ENCODE measurements at places on chromosomes 12 and 14.

DNA sequence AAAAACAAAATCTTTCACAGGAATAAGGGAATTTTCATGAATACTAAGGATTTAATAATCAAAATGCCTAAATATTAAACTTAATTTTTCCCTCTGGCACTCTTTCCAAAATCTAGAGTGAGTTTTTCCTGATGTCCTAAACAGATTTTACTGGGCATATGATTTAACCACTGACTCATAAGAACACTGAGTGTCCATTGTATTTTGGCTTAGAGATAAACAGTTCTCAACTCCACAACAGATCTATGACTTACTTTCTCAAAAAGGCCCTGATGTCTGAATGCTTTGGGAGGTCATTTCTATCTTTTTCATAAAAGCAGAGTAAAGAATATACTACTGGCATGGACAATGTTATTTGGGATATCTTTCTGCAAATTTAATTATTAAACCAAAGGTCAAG, 15.0 kb downstream of the TMBIM4 start:
- DNase-seq = no peak

DNA sequence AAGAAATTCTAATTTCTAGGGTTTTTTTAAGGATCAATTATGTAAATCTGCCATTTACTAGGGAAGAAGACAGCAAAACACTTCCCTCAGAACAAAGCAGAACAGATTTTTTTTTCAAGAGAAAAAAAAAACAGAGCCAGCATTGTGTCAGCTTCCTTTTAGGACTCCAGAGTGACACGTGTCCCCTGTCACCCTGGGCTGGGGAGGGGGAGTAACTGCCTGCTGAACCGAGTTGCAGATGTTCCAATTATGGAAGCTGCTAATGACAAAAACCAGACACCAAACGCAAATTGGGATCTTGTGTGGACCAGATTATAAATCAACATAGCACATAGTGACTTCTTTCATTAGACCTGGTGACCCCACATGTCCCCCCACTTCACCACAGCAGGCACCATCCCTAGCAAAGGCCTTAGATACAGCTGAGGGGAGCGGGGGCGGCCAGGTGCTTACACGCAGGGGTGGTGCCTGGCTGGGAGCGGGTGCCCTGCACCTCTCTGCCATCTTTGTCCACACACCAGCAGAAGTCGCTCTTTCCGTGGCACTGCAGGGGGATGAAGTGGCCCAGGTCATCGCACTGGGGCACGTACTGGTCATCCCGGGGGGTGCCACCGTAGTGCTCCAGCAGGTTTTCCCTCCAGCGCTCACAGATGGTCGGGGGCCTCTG, 25.4 kb downstream of the RTRAF start:
- no peak for DNase-seq

GRCh38 chr12:88993651-88994050, 358.6 kb downstream of the DUSP6 start:
- DNase-seq = peak; percentile 54

- DNase-seq = no peak
Measured at GRCh38 chr12:10567813-10568212, 45.6 kb downstream of the MAGOHB start.

GRCh38 chr14:59347511-59347900, 117.7 kb downstream of the GPR135 start:
- no peak for DNase-seq

DNA sequence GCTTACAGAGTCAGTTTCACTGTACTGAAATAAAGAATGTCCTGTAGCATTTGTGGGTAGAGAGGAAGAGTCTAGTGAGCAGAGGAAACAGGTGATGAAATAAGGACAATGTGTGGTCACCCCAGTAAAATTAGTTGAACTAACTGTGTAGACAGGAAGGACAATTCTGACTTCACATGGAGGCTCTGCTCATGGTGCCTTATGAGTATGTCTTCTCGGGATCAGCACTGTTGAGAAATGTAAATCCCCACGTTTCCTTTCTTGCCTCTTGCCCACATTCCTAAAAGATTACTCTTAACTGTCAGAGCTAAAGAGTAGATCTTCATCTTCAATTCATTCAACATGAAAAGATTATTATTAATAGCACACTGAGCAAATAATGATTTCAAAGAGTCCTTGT, 113.2 kb upstream of the FLRT2 start:
- no peak for DNase-seq

- DNase-seq = no peak
Measured at GRCh38 chr12:91070936-91071335, 13.1 kb upstream of the KERA start.

DNA sequence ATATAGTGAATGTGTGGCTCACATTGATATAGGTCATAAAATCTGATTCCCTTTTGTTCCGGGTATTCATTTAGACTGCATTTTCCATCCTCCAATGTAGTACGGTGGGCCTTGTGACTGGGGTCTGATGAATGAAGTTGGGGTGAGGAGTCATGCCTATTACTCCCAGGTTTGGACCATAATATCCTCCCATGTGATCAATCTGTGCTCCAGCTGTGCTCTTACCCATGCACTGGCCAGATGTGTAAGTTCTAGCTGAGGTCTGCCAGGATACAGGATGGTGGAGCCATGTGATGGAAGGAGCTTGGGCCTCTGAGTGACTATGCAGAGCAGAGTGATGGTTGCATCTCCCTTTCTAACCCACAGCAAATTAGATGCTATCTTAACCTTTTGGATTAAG, 1034.0 kb upstream of the TMEM132C start:
- DNase-seq = no peak

DNA sequence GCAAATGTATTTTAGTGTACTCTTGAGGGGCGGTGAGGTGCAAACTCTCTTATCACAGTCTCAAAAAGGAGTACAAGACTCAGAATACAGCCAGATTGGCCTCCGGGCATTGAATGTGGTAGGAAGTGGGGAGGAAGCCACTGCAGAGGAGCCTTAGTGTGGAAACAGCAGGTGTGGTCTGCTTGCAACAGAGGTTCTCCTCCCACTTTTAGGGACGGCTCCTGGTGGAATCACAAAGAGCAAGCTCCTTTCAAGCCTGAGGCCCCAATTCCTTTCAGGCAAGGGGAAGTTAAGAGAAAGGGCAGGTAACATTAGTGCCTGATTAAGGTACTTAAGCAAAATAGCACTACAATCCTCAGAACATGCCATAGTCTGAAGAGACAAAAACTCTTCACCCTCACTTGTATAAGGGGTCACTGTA, 23.7 kb upstream of the SLC2A3 start:
- DNase-seq = no peak

GRCh38 chr14:71398450-71398849, 491.2 kb downstream of the PCNX1 start:
- DNase-seq = no peak

GRCh38 chr12:121397521-121397920, 2.4 kb upstream of the RNF34 start:
- DNase-seq = no peak

GRCh38 chr12:93314177-93314497, 63.6 kb upstream of the NUDT4 start:
- no peak for DNase-seq

DNA sequence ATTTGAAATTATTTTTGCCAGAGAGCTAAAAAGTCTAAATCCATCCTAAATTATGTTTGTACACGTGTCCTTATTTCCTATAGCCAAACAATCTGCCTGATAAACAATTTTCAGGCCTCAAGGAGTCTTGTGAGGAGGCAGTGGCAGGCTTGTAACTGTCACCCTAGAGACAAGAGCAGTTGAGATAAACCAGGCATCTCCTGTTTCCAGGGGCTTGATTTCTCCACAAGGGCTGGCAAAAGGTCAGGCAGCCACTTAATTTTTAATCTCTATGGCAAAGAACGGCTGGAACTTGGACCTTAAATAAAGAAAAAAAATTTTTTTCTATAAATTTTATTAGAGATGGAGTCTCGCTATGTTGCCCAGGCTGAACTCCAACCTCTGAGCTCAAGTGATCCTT, 15.5 kb downstream of the PKP2 start:
- DNase-seq = no peak

- no peak for DNase-seq
Measured at GRCh38 chr14:28695109-28695508, 71.5 kb upstream of the FOXG1 start.

- no peak for DNase-seq
Measured at GRCh38 chr14:94886931-94887330, 117.0 kb upstream of the GSC start.

DNA sequence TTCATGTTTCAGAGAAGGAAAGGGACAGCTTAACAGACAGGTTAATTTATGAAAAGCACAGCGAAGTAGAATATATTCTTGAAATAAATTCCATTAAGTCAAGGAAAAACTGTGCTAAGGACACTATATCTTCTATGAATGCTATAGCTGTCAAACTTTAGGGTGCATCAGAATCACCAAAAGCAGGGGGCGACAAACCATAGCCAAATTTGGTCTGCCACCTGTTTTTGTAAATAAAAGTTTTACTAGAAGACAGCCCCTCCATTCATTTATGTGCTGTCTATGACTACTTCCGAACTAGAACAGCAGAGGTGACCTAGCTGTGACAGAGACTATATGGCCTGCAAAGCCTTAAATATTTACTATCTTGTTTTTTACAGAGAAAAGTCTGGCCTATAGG, 25.9 kb downstream of the PPP4R3A start:
- no peak for DNase-seq
